Breast epithelium (tissue), 4 donors: ENCODE measurements at places on chromosomes 2 and 18.

DNA sequence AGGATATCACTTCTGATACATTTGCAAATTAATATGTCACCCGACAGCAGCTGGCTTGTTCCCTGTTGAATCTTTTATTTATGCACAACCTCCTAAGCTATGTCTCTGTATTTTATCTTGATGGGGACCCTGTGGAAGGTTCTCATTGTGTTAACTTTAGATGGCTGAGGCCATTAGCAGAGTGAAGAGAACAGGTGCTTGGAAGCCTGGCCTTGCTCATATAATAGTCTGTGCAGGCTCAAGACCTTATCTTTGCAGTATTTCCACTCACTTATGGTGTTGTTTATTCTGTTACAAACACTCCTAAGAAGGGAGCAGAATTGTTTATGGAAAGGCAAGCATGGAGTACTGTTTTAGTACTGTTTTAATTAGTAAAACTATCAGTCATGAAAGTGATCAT, 107.6 kb downstream of the SETBP1 start:
- no peak for DNase-seq

DNA sequence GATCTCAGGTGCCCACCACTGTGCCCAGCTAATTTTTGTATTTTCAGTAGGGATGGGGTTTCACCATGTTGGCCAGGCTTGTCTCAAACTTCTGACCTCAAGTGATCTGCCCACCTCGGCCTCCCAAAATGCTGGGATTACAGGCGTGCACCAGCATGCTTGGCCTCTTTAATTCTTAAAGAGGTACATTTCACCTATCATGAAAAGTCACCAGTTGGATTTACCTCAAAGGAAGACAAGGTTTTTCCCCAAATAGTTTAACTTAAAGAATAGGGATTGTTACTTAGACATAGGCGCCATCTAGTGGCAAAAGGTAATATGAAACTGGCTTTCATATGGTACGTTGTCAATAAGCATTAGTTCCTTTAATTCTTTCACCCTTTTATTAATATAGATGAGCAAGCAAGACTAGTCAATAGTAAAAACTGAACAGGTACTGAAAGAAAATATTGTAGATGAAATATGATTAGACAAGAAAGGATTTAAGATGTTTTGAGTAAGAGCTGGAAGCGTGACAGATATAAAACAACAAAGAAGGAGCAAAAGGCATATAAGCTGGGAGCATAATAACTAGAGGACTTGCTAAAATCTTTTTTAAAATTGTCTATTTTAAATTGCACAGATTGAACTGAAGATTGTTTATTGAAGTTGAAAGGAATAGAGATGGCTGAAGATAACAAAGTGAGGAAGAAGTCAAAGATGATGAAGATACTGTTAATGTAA, 35.0 kb upstream of the PSMD14 start:
- no peak for DNase-seq

GRCh38 chr2:225140723-225141122, 98.5 kb upstream of the DOCK10 start:
- no peak for DNase-seq

- DNase-seq, result no peak
Observed at GRCh38 chr2:68050353-68050752, 12.5 kb downstream of the C1D start.

GRCh38 chr2:46784278-46784677, 131.3 kb downstream of the MCFD2 start:
- DNase-seq, result no peak

- no peak for DNase-seq
Observed at GRCh38 chr2:75846683-75847190, 136.0 kb upstream of the GCFC2 start.

DNA sequence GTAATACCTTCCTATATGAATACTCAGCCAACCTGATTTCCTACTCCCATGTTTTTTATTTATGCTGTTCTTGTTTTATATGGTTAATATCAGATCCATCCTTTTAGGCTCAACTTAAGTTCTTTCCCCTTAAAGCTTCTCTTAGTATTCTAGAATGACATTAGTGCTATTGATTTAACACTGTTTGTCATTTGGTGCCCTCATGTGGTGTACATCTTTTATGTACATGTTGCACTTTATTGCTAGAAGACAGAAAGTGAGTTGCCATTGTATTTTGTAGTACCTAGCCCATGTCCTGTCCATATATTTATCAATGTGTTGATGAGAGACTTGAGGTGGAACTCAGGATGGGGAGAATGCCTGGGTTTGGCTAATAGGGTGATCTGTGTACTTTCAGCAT, 2.5 kb downstream of the HTRA2 start:
- no peak for DNase-seq

- no peak for DNase-seq
Observed at GRCh38 chr2:219292616-219293015, 13.4 kb downstream of the DNAJB2 start.

DNA sequence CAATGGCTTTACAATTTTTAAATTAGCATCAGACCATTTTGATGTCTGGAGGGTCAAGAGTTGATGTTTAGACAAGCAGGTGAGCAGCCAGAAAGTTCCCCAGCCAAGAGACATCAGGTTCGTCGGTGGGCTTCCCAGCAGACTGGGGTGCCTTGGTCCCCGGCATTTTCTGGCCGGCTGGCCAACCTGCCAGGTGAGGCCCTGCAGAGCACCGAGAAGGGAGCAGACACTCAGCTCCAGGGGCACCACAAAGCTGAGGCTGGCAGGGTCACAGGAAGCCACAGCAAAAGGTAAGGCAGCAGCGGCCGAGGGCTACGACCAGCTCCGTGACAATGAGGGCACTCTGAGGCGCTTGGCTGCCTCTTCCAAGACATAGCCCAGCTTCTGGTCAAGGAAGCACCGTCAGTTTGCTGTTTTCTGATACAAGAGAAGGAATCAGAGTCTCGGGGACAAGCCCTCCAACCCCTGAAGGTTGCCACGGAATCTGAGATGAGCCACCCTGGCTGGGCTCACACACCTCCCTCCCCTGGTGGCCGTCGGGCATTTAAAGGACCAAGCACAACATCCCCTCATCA, 229.0 kb downstream of the MGAT5 start:
- DNase-seq, result no peak

- DNase-seq, result no peak
Observed at GRCh38 chr2:224894356-224894755, 147.9 kb downstream of the DOCK10 start.

- DNase-seq, result no peak
Observed at GRCh38 chr2:68645523-68645922, 2.1 kb downstream of the PROKR1 start.

- no peak for DNase-seq
Observed at GRCh38 chr2:147600646-147601045, 244.2 kb upstream of the ACVR2A start.

DNA sequence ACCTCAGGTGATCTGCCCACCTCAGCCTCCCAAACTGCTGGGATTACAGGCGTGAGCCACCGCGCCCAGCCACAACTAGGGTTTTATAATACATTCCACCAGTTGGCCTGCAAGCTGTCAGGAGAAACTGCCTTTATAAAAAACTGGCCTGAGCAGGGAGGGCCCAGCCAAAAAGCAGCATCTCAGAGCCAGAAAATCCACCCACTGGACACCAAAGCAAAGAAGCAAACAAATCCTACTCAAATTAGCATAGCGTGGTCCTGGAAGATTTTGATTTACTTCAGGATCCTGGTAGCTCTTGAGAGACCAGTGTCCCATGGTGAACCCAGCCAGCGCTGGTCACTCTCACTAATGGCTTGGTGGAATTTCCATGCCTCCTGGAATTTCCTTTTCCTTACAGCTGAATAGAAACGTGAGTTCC, 60.0 kb upstream of the PXDN start:
- no peak for DNase-seq

DNA sequence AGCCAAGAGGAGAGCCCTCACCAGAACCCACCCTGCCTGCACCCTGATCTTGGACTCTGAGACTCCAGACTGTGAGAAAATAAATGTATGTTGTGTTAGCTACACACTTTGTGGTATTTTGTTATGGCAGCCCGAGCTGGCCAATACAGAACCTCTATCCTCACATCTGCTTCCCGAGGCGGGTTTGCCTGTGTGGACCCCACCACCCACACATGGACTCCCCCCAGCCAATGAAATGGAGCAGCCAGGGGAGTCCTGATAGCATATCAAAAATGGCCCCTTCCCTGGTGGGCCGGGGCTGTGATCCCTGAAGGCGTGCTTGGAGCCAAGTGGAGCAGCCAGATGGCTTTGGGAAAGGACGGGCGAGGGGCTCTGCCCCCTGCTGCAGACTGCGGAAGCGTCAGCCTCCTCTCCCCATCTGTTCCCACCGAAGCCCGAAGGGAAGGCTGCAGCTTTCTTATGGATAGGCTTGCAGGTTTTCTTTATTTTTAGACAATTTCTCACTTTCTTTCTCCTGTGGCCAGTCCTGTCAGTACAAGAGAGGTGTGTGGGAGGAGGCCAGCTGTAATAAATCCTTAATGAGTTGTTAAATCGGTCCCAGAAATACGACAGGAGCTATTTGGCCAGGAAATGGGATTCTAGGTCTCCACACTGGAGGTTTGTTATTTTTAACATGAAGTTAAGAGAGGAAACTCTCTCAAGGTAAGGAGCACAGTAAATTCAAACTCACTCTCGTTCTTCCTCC, 34.4 kb downstream of the TEX51 start:
- DNase-seq, result no peak

- no peak for DNase-seq
Observed at GRCh38 chr2:182868054-182868796, 1.8 kb upstream of the FRZB start.

DNA sequence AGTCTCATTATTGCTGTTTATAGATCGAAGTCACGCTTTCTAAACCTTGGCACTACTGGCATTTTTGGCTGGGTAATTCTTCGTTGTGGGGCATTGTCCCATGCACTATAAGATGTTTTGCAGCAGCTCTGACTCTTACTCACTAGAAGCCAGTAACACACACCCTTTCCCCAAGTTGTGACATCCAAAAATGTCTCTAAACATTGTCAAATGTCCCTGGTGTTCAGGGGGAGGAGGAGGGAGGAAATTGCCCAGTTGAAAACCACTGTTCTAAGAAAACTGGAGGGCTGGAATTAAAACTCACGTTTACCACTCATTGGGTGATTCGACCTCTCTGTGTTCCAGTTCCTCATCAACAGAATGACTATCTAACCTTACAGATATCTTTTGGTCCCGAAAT, 115.7 kb upstream of the KLF7 start:
- DNase-seq, result no peak

GRCh38 chr2:85582492-85582891, 1.7 kb upstream of the VAMP5 start:
- no peak for DNase-seq

GRCh38 chr2:28684142-28684858, 67.3 kb upstream of the PPP1CB start:
- no peak for DNase-seq

GRCh38 chr2:222743251-222743812, 71.9 kb downstream of the MOGAT1 start:
- no peak for DNase-seq
